ENCODE measurements at places on chromosomes 7 and 10. TPM values are rescaled to one million over a fixed set of nuclear protein-coding genes. Genes with fewer than 3 reads are reported as not detected.
A peak's percentile ranks its signal among the peaks of the same experiment; 100 is the strongest.

The AUTS2 gene
- total RNA-seq, result 44.0 TPM

The PTPRE gene
- 13.2 TPM for total RNA-seq

The DNAAF5 gene
- total RNA-seq, result 9.2 TPM

The ARL5B gene
- 13.6 TPM for total RNA-seq

The EEPD1 gene
- total RNA-seq, result 14.0 TPM

The SH2B2 gene
- total RNA-seq, result 7.1 TPM

The FOXI2 gene
- total RNA-seq, result 0.18 TPM

DNA sequence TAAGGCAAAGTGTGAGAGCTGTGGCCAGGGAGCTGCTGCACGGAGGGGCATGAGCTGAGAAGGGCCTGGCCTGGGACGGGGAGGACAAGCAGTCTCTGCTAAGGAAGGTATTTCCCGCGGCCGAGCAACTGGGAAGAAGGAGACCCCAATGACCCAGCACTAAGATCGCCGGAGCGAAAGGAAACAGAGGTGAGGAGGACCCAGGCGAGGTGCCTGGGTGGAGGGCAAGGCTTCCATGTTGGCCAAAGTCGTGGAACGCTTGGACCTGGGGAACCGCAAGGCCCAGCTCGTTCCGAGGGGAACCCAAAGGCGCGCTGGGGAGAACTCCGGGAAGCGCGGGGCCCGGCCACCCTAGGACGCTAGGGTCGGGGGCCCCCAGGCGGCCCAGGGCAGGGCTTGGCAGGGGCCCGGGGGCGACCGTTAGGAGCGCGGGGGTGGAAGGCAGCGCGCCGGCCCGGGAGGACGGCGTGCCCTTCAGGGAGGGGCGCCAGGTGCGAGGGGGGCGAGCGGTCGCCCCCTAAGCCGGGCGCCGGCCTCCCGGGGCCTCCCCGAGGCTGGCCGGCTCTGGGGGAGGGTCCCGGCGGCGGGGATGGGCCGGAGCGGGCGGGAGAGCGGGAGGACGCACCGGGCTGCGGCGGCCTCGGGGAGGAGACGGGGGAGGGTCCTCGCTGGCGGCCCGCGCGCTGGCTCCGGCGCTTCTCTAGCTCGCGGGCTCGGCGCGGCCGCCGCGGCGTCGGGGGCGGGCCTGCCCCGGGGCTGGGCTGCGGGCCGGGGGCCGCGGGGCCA is 545 bp downstream of the GIGYF1 start:
- DNase-seq, result no peak

GRCh38 chr7:81672872-81673271 is 97.0 kb downstream of the HGF start:
- DNase-seq, result no peak

DNA sequence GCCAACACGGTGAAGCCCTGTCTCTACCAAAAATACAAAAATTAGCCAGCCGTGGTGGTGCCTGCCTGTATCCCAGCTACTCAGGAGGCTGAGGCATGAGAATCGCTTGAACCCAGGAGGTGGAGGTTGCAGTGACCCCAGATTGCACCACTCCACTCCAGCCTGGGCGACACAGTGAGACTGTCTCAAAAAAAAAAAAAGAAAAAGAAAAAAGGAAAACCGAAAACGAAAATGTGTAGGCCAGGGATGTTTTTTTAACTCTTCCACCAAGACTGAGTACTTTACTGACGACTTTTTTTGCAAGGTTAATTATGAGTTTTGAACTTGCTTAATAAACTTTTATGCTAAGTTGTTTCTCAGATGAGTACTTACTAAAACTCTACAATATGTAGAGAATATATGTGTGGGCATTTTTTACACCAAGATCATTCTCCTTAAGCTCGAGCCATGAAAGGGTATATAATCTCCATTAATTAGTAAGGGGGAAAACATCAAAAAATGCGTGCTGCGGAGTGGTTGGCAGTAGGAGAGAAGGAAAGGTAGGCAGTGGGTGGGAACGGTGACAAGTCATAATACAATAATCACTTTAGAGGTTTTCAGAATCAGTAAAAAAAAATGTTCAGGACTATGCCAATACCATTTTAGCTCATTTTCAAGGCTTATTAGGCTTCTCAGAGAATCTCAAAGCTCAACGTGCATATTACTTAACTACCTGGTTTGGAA is 8.6 kb upstream of the ADRB1 start:
- DNase-seq, result no peak

DNA sequence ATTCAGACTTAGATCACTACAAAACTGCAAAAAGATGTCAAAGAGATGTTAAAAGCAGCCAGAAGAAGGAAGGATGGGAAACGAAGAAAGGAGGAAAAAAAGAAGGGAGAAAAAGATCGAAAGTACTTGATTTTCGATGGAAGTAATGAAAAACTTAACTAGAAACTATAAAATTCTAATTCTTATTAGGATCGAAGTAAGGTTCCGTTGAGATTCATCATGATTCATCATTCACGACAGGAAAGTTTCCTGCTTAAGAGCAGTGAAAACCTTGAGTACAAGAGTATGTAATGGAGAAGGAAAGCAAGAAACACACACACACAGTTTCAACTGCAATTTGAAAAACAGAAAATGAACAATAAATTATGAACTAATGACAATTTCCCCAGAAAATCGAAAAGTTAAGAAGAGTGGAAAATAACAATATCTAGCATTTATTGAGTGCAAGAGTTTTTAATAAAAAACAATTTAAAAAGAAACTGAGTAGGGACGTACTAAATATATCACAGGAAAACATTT is 1.1 kb upstream of the ING3 start:
- DNase-seq, result no peak

GRCh38 chr7:42621543-42622219 is 290.2 kb downstream of the C7orf25 start:
- DNase-seq, result no peak

- no peak for DNase-seq
These were observed 19.5 kb downstream of the TCF7L2 start for GRCh38 chr10:112969542-112969941.

DNA sequence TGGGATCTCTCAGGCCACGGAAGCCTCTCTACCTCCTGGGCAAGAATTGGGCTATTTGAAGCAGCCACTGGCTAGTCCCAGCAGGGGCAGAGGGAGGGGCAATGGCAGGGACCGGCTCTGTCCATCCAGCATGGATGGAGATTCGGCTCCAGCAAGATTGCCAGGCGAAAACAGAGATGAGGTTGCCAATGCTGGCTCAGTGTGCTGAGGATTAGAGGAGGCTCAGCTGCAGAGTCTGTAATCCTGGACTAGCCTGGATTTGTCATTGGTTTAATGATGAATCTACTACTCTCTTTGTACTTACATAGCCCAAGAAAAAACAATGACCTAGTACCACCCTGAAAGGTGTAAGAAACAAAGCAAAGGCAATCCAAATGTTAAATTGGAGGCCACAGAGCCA is 112.2 kb upstream of the PDCD4 start:
- no peak for DNase-seq

DNA sequence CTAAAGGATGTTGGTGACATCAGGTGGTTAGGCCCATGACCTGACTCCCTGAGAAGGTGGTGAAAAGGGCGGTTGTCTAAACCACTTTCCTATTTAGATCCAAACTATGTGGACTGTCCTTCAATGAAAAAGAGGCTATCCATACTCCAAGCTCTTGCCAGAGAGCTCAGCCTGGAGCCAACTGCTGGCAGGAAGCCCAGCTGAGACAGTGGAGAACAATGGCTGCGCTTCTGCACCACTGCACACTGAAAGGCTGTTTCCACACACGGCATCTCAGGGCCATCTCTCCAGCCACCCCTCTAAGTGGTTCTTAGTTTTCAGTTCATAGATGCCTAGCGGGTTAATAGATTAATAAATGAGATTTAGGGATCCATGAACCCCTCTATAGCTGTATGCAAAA is 488.8 kb upstream of the ZMIZ1 start:
- DNase-seq, result peak; percentile 79

DNA sequence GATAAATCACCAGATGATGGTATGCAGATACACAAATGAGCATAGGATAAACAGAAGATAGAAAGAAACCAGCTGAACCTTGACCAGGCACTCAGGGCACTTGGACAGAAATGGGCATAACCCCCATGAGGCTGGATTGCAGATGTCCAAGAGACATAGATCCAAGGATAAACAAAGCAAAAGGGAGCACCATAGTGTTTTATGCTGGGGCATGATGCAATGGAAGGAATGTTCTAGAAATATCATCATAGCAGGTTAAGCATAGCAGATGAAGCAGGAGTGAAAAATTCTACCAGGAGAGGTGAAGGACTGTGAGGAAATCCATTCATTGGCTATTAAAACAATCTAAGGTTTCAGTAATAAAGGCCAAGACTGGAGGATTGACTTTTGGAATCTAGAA is 70.5 kb upstream of the TES start:
- no peak for DNase-seq

DNA sequence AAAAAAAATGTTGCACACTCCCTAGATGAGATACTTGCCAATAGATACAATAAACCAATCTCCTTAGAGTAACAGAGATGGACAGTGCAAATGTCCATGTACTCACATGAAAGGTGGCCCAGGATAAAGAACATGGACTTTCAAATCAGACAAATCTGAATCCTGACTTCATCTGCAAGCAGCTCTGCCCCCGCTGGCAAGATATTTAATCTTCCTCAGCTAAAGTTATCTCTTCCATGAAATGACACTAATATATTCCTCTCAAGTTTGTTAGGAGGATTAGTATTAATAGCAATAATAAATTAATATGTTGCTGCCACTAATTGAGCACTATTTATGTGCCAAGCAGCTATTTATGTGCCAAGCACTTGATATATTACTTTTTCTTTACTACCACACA is 148.6 kb upstream of the YAE1 start:
- no peak for DNase-seq

DNA sequence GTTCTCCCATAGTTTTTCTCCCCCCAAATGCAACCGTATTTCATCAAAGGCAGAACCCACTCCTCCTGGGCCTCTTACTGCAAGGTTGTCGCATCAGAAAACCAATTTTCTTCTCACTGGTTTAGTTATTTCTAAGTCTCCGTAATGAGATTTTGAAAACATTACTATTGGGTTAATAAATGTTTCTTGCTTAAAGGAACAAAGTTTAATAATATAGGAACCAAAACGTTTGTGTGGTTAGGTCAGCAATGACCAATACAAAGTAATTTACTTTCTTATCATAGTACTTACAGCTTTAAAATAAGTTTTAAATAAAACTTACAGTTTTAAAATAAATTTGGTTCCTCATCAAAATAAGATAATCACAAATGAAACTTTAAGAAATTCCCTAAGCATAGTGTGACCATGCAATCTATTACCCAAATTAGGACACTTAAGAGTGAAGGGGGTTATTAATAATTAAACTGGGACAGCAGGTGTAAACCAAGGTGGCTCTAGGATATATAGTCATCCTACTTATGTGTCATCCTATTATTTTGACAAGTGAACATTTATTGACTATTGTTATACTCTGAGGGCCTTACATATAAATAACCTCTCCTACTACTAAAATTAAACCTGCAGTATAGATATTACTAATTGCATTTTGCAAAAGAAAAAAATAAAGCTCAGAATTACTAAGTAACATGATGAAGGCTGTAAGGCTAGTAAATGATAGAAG is 415.4 kb upstream of the LRRN3 start:
- no peak for DNase-seq

All from stomach (tissue), 19 donors.